SK-MEL-5 (cell line): ENCODE measurements at places on chromosomes 1 and 21.

DNA sequence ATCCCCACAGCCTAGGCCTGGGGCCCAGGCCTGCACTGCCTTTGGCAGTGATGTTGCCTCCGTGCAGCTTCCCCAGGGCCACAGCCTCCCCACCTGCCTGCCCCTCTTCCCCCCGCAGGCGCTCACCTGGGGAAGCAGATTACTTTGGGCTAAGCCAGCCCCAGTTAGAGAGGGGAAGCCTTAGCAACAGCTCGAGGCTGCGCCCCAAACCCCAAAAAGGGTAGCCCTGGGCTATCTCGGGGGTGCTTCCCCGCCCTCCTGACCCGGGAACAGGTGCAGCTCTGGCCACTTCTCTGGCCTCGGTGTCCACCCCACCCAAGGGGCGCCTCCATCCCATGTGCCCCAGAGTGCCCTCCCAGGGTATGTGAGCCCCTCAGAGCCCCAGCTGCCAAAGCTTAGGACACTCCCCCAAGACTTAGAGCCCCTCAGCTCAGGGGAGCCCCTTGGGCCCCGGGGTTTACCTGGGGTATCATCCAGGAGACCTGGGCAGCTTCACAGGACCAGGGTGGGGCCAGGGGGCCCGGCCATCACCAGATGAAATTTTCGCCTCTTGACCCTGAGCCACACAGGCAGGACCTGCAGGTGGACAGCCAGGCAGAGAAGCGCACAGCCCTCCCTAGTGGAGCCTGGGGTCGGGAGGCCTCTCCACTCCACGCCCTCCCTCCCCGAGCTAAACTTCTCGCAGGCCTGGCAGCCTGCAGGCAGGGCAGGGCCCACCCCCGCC lies 3.3 kb upstream of the TTC34 start:
- DNase-seq: no peak

- DNase-seq: no peak
These were observed 81.4 kb upstream of the SMYD2 start for GRCh38 chr1:214199585-214199984.

- DNase-seq: no peak
These were observed 497.8 kb downstream of the TTLL7 start for GRCh38 chr1:83500987-83501591.

GRCh38 chr1:209839875-209840546 lies 12.2 kb downstream of the UTP25 start:
- peak; percentile 88 for DNase-seq

DNA sequence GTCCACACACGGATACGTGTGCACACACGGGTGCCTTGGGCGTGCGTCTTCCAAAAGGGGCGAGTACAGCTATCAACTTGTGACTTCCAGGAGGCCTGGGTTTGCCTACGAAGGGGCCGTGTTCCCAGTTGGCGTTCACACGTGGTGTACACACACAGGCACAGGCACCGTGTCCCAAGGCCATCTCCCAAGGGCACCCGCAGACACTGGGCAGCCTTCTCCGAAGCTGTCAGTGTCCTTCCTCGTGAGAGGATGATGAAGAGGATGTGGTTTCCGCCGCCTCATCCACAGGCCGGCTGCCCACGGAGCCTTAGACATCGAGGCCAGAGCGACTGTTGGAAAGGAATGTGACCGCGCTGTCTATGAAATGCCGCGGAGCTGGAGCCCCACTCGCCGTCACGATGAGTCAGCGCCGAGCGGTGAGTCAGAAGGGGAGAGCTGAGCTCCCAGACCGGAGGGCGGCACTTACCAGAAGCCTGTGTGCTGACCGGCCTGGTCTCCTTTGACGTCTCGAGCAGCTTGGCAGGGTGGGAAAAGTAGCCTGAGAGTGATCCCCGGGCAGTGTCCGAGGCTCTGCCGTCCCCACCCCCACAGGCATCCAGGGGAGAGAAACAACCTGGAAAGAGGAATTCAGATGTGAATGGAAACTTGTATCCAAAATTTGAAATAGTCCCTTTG lies 141.4 kb upstream of the ARHGEF16 start:
- peak; percentile 42 for DNase-seq
